ENCODE measurements at places on chromosomes 11 and 22.

DNA sequence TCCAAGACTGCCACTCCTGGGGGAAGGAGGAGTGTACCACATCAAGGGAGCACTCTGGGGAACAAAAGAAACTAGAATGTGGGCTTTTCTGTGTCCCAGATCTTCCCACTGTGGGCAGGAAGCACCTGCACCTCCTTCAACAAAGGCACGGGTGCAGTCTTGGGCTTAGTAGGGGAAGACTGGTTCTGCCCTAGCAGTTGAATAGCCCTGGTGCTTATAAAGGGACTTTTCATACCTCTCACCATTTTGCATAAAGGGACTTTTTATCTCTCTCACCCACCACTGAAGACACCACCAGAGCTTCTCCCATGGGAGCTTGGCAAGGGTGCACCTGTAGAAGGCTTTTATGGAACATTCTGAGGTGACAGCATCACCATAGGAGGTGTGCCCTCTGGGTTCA, 65.8 kb upstream of the MS4A8 start:
- DNase-seq = no peak

GRCh38 chr22:20324139-20324516, 4.3 kb upstream of the DGCR6L start:
- DNase-seq = no peak

GRCh38 chr11:111565114-111565720, 24.7 kb downstream of the LAYN start:
- peak; percentile 13 for DNase-seq

DNA sequence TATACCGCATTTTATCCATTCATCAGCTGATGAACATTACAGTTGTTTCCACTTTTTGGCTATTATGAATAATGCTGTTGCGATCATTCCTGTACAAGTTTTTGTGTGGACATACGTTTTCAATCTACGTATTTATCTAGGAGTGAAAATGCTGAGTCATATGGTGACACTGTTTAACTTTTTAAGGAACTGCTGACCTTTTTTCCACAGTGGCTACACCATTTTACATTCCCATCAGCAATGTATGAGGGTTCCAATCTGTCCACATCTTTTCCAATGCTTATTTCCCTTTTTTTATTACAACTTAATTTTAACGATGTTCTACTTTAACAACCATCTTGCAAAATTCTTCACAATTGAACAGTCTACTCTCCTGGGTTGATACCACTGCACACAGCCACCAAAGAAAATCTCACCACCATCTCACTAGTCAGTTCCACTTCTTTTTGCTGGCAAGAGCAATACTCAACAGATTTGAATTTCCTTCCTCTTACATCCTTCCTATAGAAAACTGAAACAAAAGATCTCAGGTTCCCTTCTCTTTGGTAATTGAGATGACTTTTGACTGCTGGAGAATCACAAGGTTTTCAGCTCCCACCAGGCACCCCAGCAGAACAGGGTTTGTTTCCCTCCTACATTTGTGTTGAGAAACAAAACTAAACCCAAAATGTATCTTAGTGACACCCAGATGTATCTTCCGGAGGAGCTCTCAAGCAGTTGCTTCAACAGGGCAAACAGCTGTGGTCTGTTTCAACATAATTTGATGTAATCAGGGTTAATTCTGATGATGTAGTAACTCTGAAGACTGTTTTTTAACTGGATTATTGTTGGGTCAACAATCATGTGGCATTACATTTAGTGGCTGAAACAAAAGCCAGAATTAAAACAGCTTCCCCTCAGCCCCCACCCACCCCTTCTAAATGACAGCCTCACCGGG, 7.0 kb upstream of the GAB2 start:
- no peak for DNase-seq

GRCh38 chr11:10701982-10702381, 8.4 kb upstream of the IRAG1 start:
- DNase-seq = no peak

DNA sequence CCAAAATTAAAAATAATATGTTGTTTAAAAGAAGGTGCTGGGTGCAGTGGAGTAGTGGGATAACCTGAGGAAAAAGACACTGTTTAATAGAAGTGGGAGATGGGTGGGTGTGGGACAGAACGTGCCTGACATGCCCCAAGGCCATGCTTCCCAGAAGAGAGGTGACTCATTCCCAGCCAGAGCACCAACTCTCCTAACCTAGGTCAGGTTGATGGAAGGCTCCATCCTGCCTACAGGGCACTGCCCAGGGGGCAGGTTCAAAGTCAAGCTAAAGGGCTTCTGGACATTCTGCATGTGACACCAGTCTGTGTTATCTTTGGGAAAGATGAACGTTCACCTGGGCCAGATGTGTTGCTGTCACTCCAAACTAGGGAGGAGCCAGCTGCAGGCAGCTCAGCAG, 453.1 kb downstream of the SOX6 start:
- DNase-seq = no peak

GRCh38 chr11:134004496-134005172, 47.9 kb upstream of the IGSF9B start:
- DNase-seq = no peak
